ENCODE measurements at places on chromosomes 4 and X.

- no peak for DNase-seq
Observed at GRCh38 chr4:169758401-169758962, 738 bp upstream of the HPF1 start.

- no peak for DNase-seq
Observed at GRCh38 chrX:72258174-72258573, 18.9 kb downstream of the RPS4X start.

DNA sequence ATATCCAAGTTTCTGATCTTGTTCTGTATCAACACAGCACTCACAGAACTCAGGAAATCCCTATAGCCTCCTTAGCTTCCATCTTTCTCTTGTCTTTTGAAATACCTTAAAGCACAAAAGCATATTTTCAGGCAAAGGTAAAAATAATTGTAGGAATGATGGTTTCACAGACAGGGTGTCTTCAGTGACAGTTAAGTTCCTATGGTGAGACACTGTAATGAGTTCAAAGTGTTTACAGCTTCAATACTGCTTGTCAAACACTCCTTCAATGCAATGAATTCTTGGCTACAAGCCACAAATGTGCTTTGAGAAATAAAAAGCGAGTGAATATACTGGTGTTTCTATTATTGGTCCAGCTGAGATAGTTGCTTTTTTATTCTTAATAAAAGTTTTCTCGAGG, 466.0 kb downstream of the DMD start:
- DNase-seq: no peak

GRCh38 chrX:17537723-17538243, 162.8 kb downstream of the NHS start:
- DNase-seq: no peak

DNA sequence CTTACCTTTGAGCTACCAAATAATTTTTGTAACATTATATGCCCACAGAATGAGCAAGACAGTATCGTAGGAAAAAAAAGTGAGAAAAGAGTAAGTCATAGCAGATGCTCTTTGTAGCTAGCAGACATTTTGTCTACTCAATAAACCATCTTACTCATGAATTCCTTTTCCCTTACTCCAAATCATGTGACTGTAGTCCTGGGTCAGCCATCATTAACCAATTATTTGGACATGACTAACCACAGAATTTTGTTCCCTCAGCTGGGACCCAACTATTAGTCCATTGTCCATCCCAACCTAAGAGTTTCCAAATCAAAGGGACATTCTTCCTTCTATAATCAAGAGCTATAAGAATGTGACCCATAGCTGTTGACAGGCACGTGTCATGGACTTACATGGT, 11.4 kb downstream of the UBE2D3 start:
- DNase-seq: no peak
